ENCODE measurements at places on chromosomes 7 and 10.

GRCh38 chr10:7672341-7673134 is 5.8 kb upstream of the ITIH5 start:
- no peak for DNase-seq

- DNase-seq, result no peak
These were observed 37.0 kb upstream of the PDCD4 start for GRCh38 chr10:110834629-110835301.

DNA sequence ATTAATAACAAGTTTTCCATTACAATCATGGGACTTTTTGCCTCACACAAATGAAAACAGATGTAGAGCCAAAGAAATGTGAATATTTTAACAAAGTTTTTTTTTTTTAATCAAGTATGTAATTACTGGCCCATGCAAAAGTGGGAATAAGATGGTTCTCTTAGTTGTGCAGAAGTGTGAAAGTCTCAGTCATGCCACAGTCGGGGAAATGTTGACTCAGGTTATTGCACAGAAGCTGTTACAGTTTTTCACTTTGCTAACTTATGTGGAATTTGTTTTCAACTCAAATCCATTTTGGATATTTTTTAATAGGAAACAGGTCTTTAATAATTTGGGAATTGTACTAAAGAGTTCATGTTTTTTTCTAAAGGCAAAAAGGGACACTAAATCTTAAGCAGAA is 44.0 kb upstream of the CAV2 start:
- DNase-seq, result no peak

- DNase-seq, result no peak
These were observed 145.5 kb downstream of the OTUD1 start for GRCh38 chr10:23584396-23584795.

GRCh38 chr7:39132306-39132705 is 154.6 kb downstream of the POU6F2 start:
- DNase-seq, result no peak

- no peak for DNase-seq
These were observed 240.8 kb downstream of the ARHGAP12 start for GRCh38 chr10:31687663-31688482.

GRCh38 chr7:47456210-47456955 is 125.5 kb downstream of the TNS3 start:
- DNase-seq, result no peak

DNA sequence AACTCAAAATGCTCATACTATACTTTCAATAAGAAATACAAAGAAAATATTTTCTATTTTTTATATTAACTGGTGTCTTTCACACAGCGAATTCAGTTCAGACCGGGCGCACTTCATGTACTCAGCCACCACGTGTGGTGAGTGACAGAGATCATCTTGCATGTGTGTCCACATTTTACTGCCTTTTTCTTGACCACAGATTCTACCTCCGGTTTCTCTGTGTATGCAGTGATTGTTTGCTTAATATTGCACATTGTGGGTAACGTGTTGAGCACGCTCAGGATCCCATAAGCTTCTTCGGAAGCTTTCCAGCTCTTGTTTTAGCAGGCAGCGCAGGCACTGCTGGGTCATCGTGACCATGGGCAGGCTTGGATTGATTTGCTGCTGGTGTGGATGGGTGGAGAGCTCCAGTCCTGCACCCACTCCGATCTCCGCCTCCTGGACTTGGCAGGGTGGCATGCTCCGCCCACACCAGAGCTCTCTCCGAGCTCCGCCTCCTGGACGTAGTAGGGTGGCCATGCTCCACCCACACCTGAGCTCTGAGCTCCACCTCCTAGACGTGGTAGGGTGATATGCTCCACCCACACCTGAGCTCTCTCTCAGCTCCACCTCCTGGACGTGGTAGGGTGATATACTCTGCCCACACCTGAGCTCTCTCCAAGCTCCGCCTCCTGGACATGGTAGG is 253.3 kb downstream of the DIP2C start:
- no peak for DNase-seq

DNA sequence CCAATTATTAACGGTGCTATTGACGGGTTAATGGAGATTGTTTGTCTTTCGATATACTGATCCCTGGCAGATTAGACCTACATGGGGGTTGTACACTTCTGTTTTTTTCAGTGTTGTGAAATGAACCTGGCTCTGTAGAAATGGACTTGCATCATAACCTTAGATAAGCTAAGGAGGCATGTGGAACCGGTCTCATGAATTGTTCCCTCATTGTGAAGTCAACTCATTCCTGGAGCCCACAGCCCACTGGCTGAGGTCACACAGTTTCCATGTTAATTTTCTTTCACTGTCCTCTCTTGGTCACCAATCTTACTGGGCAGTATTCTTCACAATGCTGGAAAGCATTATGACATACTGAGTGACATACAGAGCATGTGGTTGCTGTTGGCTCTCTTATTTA is 202.8 kb downstream of the BMPER start:
- DNase-seq, result no peak

GRCh38 chr7:103598326-103598905 is 152.4 kb upstream of the SLC26A5 start:
- DNase-seq, result peak; percentile 78

DNA sequence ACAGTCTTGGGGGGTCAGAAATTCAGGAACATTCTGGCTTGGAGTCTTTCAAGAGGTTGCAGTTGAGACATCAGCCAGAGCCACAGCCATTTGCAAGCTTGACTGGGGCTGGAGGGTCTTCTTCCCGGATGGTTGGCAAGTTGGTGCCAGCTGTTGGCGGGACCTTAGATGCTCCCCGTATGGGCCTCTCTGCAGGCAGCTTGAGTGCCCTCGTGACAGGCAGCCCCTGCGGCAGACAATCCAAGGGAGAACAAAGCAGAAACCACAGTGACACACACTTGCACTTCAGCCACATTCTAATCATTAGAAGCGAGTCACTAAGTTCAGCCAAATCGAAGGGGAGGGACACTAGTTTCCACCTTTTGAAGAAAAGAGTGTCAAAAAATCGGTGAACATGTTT is 59.4 kb upstream of the MXI1 start:
- no peak for DNase-seq

DNA sequence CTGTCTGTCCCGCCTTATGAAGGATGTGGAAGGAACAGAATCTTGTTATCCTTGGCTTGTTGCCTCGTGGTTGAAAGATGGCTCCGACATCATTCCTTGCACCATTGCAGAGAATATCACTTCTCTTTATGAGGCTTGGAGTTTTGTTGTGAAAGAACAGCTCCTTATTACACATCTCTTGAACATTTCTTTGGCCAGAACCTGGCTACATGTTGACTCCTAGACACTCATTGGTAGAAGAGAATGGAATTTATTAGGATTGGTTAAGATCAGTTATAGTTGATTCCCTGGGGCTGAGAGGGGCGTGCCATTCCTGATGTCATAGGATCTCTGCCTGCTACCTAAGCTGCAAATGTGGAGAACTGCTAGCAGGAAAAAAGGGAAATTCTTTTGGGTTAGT is 180.5 kb upstream of the CTBP2 start:
- no peak for DNase-seq

GRCh38 chr7:30253796-30254165 is 30.6 kb upstream of the ZNRF2 start:
- no peak for DNase-seq

DNA sequence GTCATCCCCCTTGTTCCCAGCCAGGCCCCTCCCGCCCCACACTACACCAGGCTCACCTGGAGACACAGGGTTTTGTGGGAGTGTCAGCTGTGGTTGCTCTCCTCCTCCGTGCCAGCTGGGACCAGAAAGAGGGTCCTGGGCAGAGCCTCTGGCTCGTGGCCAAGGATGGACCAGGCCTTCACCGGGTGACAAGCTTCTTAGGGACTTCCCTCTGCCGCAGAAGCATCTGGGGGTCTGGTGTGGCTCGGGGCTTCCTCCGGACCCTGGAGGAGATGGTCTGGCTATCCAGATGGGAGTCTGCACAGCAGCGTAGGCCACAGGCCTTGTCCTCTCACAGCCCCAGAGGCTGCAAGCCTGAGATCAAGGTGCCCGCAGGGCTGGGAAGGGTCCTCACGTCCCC is 63.8 kb upstream of the CFAP46 start:
- no peak for DNase-seq

- DNase-seq, result no peak
These were observed 704.0 kb upstream of the IGFBP3 start for GRCh38 chr7:46625032-46625431.

GRCh38 chr10:1044964-1045363 is 4.0 kb downstream of the IDI1 start:
- no peak for DNase-seq

DNA sequence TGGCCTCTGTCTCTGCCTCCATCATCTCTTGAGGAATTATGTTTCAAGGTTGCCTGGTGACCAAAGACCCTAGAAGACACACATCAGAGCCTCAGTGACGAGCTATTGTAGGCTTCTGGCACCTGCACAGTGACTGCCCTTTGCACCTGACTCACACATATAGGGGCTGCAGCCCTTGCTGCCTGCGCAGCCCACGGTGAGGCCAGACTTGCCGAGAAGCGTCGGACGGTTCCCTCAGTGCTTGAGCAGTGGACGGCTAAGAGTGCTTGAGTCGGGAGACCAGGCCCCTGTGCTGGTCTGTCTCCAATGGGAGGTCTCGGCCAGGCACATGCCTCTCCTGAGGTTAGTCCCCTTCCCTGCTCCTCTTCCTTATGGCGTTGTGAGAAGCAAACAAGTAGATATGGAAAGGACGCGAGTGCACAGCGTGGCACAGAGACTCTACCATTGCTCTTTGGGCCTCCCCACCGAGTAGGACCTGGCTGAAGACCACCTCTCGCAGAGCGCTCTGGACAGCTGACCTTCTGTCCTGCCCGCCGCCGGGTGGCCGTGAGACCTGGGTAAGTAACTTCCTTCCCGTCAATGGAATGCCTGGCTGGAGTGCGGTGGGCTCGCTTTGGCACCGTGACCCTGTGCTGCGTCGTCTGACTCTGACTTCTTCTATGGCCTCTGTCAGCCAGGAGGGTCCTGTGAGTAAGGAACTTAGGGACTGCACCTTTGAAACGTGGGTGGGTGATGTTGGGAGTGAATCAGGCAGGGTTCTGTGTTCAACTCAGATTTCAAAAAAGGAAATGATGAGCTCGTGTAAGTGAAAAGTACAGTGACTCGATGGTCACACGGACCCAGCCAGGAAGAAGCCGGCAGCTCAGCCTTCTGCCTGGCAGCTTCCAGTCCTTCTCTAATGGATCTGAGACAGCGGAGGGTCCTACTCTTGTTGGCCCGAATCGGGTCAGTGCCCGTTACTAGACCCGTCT is 33.7 kb downstream of the ZNF775 start:
- DNase-seq, result no peak

GRCh38 chr7:7969306-7970236 is 975 bp downstream of the GLCCI1 start:
- DNase-seq, result peak; percentile 72

DNA sequence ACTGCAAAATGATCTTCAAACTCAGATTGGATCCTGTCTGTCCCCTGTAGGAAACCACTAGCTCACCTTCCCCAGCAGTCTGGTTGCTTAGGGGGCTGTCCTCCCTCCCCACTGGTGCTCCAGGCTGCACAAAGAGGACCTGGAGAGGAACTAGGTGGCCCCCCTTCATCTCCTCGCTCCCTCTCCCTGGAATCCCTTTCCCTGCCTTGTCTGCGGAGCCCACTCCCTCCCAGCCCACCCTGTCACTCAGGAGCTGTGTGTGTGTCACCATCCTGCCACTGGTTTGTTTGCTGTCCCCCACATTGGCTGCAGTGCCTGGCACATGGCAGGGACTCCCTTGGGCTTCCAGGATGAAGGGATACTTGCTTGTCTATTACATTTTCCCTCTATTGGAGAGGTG is 35.5 kb upstream of the ZMIZ2 start:
- no peak for DNase-seq

DNA sequence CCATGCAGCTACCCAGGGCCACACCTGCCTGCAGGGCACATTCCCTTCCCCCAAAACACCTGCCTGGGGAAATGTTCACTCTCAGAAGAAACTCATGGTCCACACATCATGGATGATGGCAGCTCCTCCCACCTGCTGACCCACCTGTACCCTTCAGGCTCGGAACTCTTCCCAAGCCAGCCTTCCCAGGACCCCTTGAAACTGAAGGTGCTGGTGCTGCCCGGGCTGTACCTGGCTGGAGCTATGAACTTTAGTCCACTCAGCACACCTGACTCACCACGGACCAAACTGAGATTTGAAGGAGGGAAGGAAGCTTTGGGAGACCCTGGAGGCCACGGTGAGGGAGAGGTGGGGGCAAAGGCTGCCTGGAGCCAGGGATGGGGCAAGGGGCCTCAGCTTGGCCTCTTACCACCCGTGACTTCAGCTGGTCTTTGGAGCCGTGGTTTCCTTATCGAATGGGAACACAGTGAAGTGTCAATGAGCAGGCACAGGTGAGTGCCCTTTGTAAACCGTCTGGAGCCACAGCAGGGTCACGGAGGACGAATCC is 30.1 kb upstream of the INPP5A start:
- DNase-seq, result no peak

- no peak for DNase-seq
These were observed 55.8 kb downstream of the HBP1 start for GRCh38 chr7:107224374-107225223.

GRCh38 chr7:28705350-28705749 is 252.8 kb downstream of the TRIL start:
- no peak for DNase-seq

DNA sequence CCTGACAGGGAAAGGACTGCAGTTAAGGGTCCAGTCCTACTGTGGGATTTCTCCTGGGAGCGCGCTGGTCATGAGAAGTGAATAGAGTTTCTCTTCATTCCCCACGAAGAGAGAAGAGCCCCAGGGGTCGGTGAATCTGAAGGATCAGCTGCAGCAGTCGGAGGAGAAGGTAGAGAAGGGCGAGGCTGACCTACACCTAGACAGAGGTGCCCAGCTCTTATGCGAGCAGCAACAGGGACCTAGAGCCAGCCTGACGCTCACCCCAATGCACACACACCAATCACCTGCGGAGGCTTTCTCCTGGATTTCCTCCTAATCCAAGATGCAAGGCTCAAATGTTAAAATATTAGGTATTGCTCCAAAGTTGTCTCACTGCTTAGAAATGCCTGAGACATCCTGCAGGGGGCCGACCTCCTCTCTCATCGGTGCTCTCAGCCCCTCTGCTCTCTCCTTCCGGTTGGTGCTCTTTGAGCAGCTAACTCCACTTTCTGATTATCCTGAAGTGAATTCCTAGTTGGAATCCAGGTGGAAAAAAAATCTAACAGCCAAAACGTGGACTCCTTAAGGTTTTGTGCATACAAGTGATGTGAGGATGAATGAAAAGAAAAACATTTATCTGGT is 176.4 kb downstream of the AHR start:
- DNase-seq, result no peak

GRCh38 chr10:102765336-102765735 is 21.6 kb downstream of the WBP1L start:
- no peak for DNase-seq

- DNase-seq, result no peak
These were observed 85.9 kb downstream of the CCNY start for GRCh38 chr10:35422228-35422627.

- no peak for DNase-seq
These were observed 42.5 kb downstream of the ACBD5 start for GRCh38 chr10:27197980-27198620.

- DNase-seq, result no peak
These were observed 31.0 kb upstream of the GPR26 start for GRCh38 chr10:123635131-123635530.

- DNase-seq, result no peak
These were observed 24.9 kb upstream of the ADO start for GRCh38 chr10:62779487-62780248.

- peak; percentile 17 for DNase-seq
These were observed 129.0 kb downstream of the MARCHF5 start for GRCh38 chr10:92419740-92420545.

Measured in G401 (cell line).